ENCODE measurements at places on chromosomes 11 and 22.

- DNase-seq, result no peak
Measured at GRCh38 chr11:9850224-9850895, 186.5 kb downstream of the SWAP70 start.

- no peak for DNase-seq
Measured at GRCh38 chr11:106520146-106520912, 442.9 kb downstream of the AASDHPPT start.

DNA sequence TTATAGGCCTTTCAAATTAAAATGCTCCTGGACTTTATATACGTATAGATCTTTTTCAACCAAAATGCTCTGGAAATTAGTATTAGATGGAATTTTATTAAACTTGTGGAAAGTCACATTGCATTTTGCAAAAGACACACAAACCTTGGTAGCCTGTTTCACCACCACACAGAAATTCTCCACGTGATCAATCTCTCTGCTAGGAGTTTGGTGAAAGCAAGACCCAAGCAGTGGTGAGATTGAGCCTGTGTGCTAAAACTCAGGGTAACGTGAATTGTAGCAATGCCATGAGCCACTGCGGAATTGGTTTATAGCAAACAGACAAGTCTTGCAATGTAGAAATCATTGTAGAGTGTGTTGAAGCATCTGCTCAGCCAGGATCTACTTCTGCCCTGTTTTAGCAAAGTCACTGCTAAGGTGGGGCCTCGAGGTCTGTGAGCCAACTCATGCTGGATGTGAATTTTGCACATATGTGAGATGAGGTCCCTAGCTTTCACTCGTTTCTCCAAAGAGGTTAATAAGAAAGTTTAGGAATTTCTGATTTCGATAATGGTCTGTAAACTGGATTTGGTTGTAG is 184.8 kb downstream of the DBX1 start:
- no peak for DNase-seq

DNA sequence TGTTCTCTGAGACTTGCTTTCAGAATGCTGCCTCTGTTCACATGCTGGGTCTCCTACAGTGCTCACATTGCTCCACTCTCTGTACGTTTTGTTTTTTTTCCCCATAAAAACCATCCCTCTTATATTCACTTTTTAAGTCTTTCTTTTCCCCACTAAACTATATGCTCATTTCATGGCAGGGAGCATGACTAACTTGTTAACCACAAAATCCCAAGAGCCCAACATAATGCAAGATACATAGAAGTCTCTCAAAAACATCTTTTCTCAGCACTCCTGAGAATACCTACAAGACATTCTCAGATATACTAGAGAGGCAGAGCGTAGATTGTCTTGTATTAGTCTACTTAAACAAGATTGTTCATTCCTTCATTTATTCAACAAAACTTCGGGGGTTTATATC is 73.3 kb downstream of the FAM76B start:
- no peak for DNase-seq

DNA sequence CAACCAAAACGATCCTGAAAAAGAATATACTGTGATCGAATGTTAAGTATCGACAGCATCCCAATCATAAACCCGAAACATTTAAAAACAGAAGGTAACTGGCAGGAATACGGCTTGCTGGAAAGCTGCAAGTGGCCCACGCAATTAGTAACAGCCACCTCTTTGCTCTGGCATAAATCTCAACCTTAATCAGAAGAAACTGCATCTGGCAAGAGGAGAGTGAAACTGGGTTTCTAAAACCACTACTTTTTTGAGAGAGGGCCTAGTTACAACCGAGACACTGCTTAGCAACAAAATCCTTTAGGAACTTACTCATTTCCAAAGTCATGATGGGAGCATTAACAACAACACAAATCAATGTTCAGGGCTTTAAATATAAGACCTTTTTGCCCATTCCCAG is 7.9 kb downstream of the NCAPD3 start:
- DNase-seq, result no peak

- DNase-seq, result no peak
Measured at GRCh38 chr11:133951327-133952198, 5.2 kb downstream of the IGSF9B start.

GRCh38 chr11:59243633-59244032 is 30.9 kb upstream of the MPEG1 start:
- no peak for DNase-seq

DNA sequence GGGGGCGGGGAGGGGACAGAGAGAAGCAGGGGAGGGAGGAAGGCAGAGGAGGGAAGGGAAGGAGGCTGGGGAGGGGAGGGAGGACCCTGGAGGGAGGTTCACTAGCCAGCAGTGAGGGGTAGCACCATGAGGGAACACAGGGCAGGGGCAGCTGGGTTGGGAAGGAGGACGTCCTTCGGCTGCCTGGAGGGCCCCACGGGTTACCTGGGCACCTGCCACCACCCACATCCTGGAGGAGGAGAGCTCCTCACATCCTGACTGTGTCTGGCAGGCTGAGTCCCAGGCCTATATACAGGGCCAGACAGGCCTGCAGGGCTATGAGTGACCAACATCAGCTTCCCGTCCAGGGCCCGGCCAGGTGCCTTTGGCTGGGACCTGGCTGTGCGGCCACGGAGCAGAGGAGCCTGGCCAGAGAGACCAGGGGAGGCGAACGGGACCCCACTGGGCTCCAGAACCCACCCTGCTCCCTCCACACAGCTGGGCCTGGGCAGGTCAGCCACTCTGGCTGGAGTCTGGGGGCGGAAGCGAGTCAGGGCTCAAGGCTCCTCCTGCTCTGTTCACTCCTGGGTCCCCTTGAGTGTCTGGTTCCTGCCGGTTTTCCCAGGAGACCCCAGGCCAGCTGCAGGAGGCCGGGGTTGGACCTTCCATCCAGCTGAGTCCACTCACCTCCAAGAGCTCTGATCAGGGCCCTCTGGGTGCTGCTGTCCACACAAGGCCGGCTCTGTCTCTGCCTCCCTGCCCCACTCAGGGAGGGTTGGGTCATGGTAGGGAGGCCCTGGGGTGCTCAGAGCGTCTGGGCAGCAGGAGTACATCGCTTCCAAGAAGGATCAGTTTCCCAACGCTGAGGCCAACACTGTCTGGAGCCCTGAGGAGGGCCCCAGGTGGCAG is 677.7 kb downstream of the BRD1 start:
- DNase-seq, result no peak

DNA sequence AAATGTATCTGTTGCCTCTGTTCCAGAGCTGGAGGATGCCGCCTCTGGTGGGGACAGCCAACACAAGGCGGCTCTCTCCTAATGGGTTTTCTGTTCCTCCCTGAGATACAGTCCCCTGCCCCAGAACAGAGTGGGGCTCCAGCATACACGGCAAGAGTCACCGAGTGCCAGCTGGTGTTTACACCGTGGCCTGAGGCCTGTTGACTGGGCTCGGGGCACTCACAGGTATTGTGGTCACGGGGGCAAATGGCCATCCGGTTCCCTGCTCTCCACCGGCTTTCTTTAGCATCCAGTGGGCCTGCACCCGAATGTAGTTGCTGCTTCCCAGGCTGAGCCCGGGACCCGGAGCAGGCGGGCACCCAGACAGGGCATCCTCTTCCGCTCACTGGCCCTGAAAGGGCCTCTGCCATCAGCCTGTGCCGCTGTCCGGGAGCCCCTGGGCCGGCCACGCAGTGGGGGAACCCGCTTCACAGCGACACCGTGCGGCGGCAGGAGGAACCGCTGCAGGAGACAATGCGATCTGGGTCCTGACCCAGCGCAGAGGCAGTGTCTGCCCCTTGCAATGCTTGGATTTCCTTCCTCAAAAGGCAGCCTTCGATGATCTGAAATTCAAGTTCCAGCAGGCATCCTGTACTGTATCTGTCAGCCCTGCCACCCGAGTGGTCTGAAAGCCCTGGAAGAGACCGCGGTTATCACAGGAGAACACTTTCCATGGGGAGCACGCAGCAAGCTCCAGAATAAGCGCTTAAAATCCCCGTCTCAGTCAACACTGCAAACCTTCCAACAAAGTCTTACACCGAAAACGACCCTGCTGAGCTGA is 859 bp upstream of the KRTAP5-5 start:
- DNase-seq, result no peak

DNA sequence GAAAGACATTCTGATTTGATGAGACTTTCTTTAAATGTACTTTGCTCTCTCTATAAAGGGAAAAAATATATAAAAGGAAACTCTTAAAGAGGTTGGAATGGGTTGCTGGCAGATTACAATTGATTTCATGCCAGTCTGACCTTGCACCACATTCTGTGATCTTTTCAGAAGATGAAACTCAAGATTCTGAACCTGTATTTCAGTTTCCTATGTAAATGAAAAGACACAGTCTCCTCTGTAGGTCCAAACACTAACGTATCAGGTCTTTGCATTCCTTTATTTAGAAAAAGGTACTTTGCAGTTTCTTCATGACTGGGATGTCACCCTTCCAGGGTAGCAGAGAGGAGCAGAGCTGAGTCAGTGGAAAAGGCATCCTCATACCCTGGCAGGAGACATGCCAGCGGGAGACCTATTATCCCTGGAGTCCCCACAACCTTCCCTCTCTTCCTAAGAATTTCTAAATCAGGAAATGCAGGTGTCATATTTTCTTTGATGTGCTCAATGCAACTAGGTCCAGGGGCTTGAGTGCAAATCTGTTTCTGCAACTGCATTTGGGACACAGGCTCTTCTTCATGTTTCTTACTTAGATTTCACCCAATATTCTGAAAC is 282.6 kb downstream of the CADM1 start:
- DNase-seq, result no peak

- peak; percentile 8 for DNase-seq
Measured at GRCh38 chr11:128180441-128181087, 406.8 kb downstream of the ETS1 start.

DNA sequence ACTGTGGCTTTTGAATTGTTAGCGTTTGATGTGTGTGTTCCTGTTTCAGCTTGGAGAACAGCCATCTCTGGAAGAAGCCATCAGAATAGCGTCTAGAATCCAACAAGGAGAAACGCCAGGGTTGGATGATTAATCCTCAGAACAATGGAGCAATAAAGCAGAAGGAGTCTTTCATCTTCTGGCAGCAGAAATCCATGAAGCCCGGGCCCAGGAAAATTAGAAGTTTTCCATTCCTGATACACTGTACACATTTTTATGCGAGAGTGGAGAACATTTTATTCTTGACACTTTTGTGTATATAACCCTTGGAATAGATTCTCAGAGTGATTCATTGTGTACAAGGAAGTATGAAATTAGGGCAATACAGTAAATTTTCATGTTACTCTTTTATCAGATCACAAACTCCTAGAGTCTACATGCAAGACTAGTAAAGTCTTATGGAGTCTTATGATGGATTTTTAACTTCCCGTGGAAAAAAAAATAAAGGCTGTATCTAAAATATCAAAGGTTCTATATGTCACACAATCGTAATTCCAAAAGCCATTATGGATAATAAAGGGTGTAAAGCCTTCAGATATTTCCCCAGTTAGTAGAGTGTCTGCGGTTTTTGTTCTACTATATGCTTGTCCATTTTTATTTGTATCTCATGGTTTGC is 45.9 kb upstream of the WEE1 start:
- no peak for DNase-seq

DNA sequence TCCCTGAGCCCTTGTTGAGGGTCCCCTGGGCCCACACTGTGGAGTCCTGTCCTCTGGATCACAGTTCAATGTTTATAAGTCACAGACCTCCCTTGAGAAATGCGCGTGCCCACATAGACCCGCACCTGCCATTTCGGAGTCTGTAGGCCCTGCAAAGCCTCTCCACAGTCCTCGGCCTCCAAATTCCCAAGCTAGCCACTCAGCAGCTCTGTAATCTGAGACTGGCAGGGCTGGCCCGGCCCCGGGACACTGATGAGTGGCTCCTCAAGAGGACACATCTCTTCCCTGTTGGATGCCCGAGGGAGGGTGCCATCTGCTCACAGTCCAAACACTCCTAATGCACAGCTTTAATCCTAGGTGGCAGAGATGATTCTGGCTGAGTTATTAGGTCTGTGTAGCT is 39.1 kb downstream of the B3GAT1 start:
- DNase-seq, result peak; percentile 71

DNA sequence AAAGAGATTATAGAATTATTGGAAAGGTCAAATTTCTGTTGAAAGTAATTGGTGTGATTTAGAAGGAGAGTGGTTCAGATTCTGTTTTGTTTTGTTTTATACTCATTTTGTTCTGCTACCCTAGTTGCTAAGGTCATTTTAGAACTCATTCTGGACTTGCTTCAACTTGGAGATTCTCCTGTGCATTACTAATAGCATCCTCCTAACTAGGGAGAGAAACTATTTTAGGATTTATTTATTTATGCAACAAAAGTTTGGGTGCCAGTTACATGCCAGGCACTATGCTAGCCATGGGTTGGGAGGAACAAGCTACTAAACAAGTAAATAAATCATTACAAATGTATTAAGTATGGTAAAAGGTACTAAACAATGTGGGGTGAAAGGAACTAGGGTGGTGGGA is 84.0 kb downstream of the YAP1 start:
- no peak for DNase-seq

DNA sequence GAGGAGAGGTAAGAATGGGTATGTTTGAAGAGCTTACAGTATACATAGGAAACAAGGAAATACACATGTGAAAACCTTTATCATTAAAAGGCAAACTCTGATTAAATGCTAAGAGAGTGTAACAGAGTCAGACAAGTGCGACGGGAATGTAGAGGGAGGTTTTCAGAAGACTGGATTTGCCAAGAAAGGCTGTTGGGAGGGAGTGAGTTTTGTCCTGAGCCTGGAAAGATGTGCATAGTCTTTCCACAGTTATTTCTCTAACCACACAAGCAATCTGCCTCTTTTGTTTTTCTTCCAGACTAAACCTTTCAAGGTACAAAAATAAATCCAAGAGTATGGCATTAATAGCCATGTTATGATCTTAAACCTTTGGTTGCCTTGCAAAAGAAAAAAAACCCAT is 170.9 kb downstream of the KIRREL3 start:
- DNase-seq, result no peak

DNA sequence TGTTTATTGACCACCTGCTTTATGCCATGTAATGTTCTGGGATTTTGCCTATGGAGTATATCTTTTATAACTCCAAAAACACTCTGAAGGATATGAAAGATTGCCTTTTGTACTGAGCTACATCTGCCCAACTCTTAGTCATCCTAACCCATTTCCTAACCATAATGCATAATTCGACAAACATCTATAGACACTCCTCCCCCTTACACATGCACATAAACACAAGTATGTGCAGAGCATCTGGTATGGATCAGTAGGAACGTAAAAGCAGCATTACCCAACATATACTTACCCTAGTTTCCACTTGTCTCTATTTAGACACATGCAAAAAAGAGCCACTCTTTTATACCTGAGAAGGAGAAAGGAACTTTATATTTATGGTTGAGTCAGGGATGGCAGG is 272.8 kb downstream of the FAM76B start:
- DNase-seq, result no peak

DNA sequence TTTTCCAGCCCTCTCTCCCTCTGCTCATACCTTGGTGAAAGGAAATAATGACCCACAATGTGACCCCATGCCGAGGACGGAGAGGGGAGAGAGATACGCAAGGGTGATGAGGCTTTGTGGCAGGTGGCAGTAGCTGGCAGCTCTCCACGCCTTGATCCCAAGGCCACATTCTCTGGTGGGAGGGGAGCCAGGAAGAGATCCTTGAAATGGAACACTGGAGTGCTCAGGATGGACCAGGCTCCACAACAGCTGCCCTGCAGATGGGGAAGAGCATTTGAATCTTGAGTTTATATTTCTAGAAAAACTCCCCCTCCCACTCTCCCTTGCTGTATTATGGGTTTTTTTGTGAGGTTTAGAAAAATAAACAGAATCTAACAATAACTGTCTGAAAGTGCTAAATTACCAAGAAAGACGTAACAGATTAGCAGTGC is 61.6 kb upstream of the CDON start:
- DNase-seq, result no peak
